ENCODE measurements at places on chromosomes 7 and 10. TPM values are rescaled to one million over a fixed set of nuclear protein-coding genes. Genes with fewer than 3 reads are reported as not detected.

TMEM130 gene
- 0.52 TPM for total RNA-seq

DNAJC12 gene
- 8.2 TPM for total RNA-seq

CPA5 gene
- total RNA-seq: not detected

DGKB gene
- total RNA-seq: not detected

TMEM184A gene
- 65.3 TPM for total RNA-seq

PTN gene
- total RNA-seq: 5.7 TPM

SYT15B gene
- 8.3 TPM for total RNA-seq

CYP2C18 gene
- 3.9 TPM for total RNA-seq

GRID2IP gene
- 1.0 TPM for total RNA-seq

LLCFC1 gene
- not detected for total RNA-seq

MACC1 gene
- 15.2 TPM for total RNA-seq

PIK3AP1 gene
- total RNA-seq: 37.2 TPM

- H3K27ac ChIP-seq: no peak overlapping the region
- no peak overlapping the region for H3K4me3 ChIP-seq
- no peaks in the 10 kb centered on the region for H3K4me1 ChIP-seq
- DNase-seq: no peak
- peaks cover 13% of the 10 kb centered on the region for H3K36me3 ChIP-seq
These were observed 107.3 kb downstream of the PROSER2 start for GRCh38 chr10:11930312-11930978.

DNA sequence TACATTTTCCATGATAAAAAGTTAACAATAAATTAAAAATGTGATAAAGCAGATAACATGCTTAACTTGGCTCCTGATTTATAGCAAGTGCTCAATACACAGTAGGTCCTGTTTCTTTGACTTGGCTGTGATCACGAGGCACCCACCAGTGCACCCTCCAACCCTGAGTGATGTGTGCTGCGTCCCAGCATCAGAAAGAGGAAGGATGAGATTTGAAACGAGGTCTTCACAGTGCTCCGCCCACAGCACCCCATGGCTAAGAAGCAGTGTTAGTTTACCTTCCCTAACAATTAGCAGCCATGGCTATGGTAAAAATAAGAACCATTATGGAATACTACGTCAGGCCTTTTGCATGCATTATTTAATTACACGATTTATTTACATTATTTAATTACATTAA, 292.0 kb upstream of the ZMIZ1 start:
- no peaks in the 10 kb centered on the region for H3K36me3 ChIP-seq
- no peaks in the 10 kb centered on the region for H3K27me3 ChIP-seq
- H3K4me3 ChIP-seq: no peak overlapping the region
- H3K4me1 ChIP-seq: peaks cover 33% of the 10 kb centered on the region
- no peak overlapping the region for H3K27ac ChIP-seq

- DNase-seq: no peak
- H3K27ac ChIP-seq: no peak overlapping the region
- no peaks in the 10 kb centered on the region for H3K36me3 ChIP-seq
- no peak overlapping the region for H3K4me3 ChIP-seq
- no peaks in the 10 kb centered on the region for H3K4me1 ChIP-seq
- H3K27me3 ChIP-seq: no peaks in the 10 kb centered on the region
These were observed 3.6 kb upstream of the GIMAP5 start for GRCh38 chr7:150733482-150734095.

GRCh38 chr7:88391247-88391646, 84.6 kb upstream of the STEAP4 start:
- H3K4me1 ChIP-seq: no peaks in the 10 kb centered on the region
- no peak overlapping the region for H3K27ac ChIP-seq
- DNase-seq: no peak
- no peaks in the 10 kb centered on the region for H3K36me3 ChIP-seq
- H3K27me3 ChIP-seq: no peaks in the 10 kb centered on the region

GRCh38 chr7:101201695-101202602, 1.1 kb upstream of the MOGAT3 start:
- H3K36me3 ChIP-seq: no peaks in the 10 kb centered on the region
- H3K27me3 ChIP-seq: peaks cover 16% of the 10 kb centered on the region
- peaks cover 10% of the 10 kb centered on the region for H3K4me1 ChIP-seq
- no peak overlapping the region for H3K27ac ChIP-seq
- H3K4me3 ChIP-seq: no peak overlapping the region
- no peak for DNase-seq

GRCh38 chr7:73645643-73646174, 21.4 kb upstream of the MLXIPL start:
- no peak for DNase-seq
- no peak overlapping the region for H3K27ac ChIP-seq
- H3K36me3 ChIP-seq: no peaks in the 10 kb centered on the region
- H3K4me1 ChIP-seq: peaks cover 11% of the 10 kb centered on the region
- no peak overlapping the region for H3K4me3 ChIP-seq

- H3K27ac ChIP-seq: no peak overlapping the region
- no peak for DNase-seq
- no peak overlapping the region for H3K4me3 ChIP-seq
- H3K36me3 ChIP-seq: no peaks in the 10 kb centered on the region
- no peaks in the 10 kb centered on the region for H3K27me3 ChIP-seq
- no peaks in the 10 kb centered on the region for H3K4me1 ChIP-seq
These were observed 31.6 kb downstream of the GSDME start for GRCh38 chr7:24725554-24726241.

- H3K4me1 ChIP-seq: peaks cover 7% of the 10 kb centered on the region
- H3K4me3 ChIP-seq: no peak overlapping the region
- no peak for DNase-seq
- H3K27me3 ChIP-seq: no peaks in the 10 kb centered on the region
These were observed 3.6 kb upstream of the NOC3L start for GRCh38 chr10:94366382-94366781.

DNA sequence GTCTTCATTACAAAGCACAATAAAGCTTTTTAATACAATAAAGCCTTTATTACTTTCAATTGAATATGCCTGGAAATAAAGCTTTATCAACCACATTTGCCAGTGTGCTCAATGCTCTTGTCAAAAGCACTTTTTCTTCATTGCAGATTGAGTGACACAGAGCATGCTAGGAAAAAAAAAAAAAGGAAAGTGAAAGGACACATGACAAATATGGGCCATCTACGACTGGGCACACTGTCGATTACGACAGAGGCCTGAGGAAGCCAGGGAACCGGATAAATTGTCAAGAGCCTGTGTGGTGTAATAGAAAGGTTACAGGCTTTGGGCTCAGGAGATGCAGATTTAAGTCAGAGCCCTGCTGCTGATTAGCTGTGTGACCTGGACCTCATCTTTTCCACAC, 84.8 kb upstream of the LRGUK start:
- H3K4me1 ChIP-seq: no peaks in the 10 kb centered on the region
- H3K27me3 ChIP-seq: no peaks in the 10 kb centered on the region
- H3K36me3 ChIP-seq: no peaks in the 10 kb centered on the region

- H3K4me3 ChIP-seq: no peak overlapping the region
- H3K27me3 ChIP-seq: no peaks in the 10 kb centered on the region
- H3K4me1 ChIP-seq: no peaks in the 10 kb centered on the region
- H3K36me3 ChIP-seq: no peaks in the 10 kb centered on the region
These were observed 37.9 kb downstream of the ELFN1 start for GRCh38 chr7:1707756-1708595.

GRCh38 chr10:126397156-126397555, 8.9 kb upstream of the ADAM12 start:
- H3K36me3 ChIP-seq: no peaks in the 10 kb centered on the region
- DNase-seq: no peak
- no peak overlapping the region for H3K4me3 ChIP-seq
- no peak overlapping the region for H3K27ac ChIP-seq
- H3K4me1 ChIP-seq: no peaks in the 10 kb centered on the region

GRCh38 chr10:3874990-3875841, 90.2 kb upstream of the KLF6 start:
- H3K4me1 ChIP-seq: peaks cover 27% of the 10 kb centered on the region
- DNase-seq: no peak
- H3K4me3 ChIP-seq: no peak overlapping the region
- H3K27me3 ChIP-seq: no peaks in the 10 kb centered on the region

DNA sequence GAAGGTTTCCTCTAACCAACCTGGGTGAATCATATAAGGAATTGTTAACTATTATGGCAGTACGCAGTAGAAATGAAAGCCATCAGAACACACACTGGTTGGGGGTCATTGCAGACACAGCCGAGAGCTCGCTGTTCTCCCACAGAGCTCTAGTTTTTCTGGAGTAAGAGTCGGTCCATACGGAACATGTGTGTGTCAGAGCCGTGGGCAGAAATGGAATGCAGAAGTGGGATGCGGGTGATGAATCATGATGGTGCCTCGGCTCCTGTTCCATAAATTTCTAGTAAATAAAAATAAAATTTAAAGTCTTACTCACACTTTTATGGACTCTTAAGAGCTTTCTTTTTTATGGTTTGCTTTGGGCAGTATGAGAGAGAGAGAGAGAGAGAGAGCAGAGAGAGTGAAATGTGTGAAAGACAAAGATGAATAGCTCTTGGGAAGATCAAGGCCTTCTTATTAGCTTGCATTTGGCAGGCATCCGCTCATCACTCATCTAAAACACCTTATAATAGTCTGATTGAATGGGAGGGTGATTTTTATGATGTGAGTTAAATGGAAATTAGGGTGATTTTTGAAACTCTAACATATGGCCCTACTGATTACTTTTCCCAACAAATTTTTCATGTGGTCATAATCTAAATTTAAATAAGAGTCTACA, 98.8 kb upstream of the PFKP start:
- H3K4me1 ChIP-seq: no peaks in the 10 kb centered on the region
- H3K27ac ChIP-seq: no peak overlapping the region
- no peak for DNase-seq

GRCh38 chr7:105978035-105978434, 15.0 kb downstream of the CDHR3 start:
- no peak overlapping the region for H3K27ac ChIP-seq
- H3K4me3 ChIP-seq: no peak overlapping the region
- DNase-seq: no peak
- no peaks in the 10 kb centered on the region for H3K36me3 ChIP-seq
- H3K27me3 ChIP-seq: no peaks in the 10 kb centered on the region
- H3K4me1 ChIP-seq: peaks cover 9% of the 10 kb centered on the region

DNA sequence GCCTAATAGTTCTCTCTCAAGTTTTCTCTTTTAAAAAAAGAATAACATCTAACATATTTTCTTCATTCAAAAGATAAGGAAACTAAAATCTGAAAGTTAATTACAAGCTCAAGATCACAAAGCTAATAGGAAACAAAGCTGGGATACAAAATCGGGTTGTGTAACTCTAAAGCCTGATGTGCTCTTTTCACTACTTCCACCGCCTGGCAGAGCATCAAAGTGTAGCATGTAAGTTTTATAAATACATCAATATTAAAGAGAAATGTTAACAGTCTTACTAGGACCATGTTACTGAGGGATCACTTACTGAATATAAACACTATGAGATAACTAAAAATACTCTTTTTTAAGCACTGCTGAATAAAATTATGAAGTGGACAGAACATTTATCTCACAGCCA, 97.2 kb downstream of the KMT2C start:
- H3K27me3 ChIP-seq: no peaks in the 10 kb centered on the region
- H3K36me3 ChIP-seq: no peaks in the 10 kb centered on the region
- no peak overlapping the region for H3K27ac ChIP-seq
- H3K4me3 ChIP-seq: no peak overlapping the region
- no peak for DNase-seq

DNA sequence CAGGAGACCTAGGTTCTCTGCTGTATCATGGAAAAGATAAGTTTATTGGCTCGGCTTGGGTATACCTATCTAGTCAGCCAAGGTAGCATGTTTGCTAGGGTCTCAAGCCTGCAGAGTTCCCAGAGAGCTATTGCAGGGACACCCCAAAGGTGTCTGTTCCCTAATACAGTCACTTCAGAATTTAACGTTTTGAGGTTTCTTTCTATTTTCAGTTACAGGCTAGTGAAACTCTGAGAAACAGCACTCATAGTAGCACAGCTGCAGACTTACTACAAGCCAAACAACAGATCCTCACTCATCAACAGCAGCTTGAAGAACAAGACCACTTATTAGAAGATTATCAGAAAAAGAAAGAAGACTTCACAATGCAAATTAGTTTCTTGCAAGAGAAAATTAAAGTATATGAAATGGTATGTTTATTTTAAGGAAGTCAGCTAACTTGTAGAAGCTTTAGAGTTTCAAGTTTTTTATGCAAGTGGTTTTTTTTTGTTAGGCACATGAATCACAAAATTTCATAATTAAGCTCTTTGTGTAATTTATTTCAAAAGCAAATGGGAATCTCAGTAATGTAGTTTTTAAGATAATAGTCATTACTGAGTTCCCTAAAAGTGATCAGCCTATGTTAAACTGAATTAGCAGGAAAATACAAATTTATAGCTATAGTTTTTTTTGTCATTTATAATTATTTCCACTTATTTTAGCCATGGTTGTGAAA, 54.9 kb downstream of the AKAP9 start:
- H3K4me1 ChIP-seq: no peaks in the 10 kb centered on the region
- no peak overlapping the region for H3K4me3 ChIP-seq
- peaks cover 19% of the 10 kb centered on the region for H3K36me3 ChIP-seq
- DNase-seq: no peak
- no peak overlapping the region for H3K27ac ChIP-seq

- H3K36me3 ChIP-seq: no peaks in the 10 kb centered on the region
- no peak overlapping the region for H3K27ac ChIP-seq
- peak; percentile 67 for DNase-seq
- peaks cover 3% of the 10 kb centered on the region for H3K4me1 ChIP-seq
These were observed 15.0 kb upstream of the PCBD1 start for GRCh38 chr10:70903262-70903921.

DNA sequence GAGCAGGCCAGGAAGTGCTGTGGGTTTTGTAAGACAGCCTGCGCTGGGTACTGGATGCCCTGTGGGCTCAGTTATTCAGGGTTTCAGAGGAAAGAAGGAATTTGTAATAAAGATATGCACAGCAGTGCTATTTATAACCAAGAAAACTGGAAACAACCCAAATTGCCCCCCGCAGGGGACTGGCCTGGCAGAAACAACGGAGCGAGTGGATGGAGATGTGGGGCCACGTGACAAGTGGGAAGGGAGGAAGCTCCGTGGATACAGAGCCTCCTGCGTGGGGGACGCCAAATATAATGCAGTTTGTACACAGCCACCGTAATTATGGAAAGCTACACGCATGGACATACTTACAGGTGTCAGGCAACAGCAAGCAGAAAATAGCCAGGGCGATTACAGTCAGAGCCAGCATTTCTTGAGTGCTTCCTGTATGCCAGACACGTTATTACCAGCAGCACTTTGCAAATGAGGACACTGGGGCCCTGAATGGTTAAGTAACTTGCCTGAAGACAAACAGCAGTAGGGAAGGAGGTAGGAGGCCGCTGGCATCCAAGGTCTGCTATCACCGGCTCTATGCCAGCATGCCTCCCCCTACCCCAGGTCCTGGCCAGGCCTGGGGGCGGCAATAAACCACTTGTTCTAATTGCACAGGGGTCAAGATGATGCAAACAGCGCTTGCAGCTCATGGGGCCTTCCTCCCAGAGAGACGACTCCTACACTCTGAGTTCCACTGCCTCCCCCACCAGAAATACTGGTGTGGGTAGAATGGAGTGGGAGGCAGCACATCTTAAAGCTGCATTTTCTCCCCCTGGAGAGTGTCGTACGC, 8.7 kb upstream of the CAMK2B start:
- H3K36me3 ChIP-seq: no peaks in the 10 kb centered on the region
- no peaks in the 10 kb centered on the region for H3K4me1 ChIP-seq
- no peaks in the 10 kb centered on the region for H3K27me3 ChIP-seq
